ENCODE measurements at places on chromosomes 2 and 18.

GRCh38 chr2:102141011-102141943 is 1.3 kb upstream of the IL1R1 start:
- no peak for DNase-seq

DNA sequence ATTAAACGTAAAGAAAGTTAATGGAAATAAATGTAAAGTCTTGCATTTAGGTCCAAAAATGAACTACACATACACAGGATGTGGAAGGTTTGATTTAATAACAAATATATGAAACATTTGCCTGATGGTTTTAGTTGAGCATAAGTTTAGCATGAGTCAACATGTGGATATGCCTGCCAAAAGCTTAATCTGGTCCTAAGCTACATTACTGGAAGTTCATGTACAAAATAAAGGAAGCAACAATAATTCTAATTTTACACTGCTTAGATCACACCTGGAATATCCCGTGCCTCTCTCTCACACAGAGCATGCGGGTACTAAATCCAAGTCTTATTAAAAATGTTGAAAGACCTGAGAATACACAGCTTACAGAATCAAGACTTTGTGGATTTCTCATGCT is 276.5 kb upstream of the NRP2 start:
- DNase-seq = no peak

- no peak for DNase-seq
These were observed 212.5 kb downstream of the SETBP1 start for GRCh38 chr18:44893045-44893706.

GRCh38 chr18:1488957-1489356 is 584.3 kb downstream of the ADCYAP1 start:
- no peak for DNase-seq

GRCh38 chr18:45046228-45046627 is 365.5 kb downstream of the SETBP1 start:
- no peak for DNase-seq

GRCh38 chr18:76255070-76255683 is 239.9 kb downstream of the ZNF516 start:
- no peak for DNase-seq

GRCh38 chr2:154709215-154709614 is 10.7 kb downstream of the KCNJ3 start:
- no peak for DNase-seq
